ENCODE measurements at places on chromosomes 6 and 20.
A peak's percentile ranks its signal among the peaks of the same experiment; 100 is the strongest.

DNA sequence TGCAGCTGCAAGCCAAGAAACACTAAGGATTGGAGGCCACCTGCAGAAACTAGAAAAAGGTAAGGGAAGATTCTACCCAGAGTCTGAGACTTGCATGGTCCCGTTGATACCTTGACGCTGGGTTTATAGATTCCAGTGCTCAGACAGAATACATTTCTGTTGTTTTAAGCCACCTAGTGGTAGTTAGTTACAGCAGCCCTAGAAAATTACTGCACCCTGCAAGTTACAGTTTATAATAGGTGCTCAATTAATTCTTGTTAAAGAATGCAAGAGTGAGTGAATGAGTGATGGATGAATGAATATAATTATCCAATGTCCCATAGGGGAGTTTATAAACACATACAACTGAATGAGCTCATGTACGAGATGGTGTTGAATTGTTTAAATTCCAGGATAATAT lies 453.1 kb upstream of the SLC35B3 start:
- DNase-seq = no peak

DNA sequence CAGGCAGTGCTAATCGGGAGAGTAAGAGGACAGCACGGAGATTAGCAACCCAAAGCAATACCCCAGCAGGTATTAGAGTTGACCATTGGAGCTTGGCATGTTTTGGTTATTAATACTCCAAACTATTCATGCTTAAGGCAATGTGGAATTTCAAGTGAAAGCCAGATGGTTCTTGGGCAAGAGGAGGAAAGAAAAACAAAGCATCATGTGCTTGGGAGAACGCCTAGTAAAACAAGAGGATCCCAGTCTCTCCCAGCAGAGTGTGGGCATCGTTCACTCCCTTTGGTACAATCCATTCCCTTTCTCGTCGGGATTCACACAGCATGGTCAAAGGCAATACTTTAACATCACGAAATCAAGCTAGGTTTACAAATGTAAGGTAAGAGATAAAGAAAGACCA lies 349.8 kb downstream of the PRKN start:
- DNase-seq = no peak

- no peak for DNase-seq
These were observed 7.1 kb downstream of the PTK6 start for GRCh38 chr20:63529861-63530787.

GRCh38 chr6:34888874-34889555 lies at the start of gene ANKS1A:
Gene ANKS1A, plus strand, starts transcription at chr6:34889255. Its CDS starts 148 bp downstream, at chr6:34889403.
- DNase-seq = peak; percentile 87

DNA sequence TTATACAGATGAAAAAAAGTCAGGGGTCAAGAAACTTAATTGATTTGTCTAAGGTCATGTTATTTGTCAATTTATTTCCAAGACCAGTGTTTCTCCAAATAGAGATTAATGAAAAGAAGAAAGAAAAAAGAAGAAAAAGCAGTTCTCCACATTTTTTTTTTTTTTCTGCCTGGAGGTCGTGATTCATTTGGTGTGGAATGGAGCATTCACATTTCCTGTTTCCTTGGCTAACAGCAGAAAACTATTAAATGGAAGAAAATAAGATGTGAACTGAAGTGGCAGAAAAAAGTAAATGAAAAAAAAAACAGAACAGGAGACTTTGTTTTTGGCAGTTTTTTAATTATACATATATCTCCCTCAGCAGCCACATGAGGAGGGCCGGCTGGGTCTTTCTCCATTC lies 470.8 kb upstream of the ZNF337 start:
- DNase-seq = no peak

GRCh38 chr6:26329763-26330511 lies 35.1 kb upstream of the BTN3A2 start:
- peak; percentile 69 for DNase-seq

DNA sequence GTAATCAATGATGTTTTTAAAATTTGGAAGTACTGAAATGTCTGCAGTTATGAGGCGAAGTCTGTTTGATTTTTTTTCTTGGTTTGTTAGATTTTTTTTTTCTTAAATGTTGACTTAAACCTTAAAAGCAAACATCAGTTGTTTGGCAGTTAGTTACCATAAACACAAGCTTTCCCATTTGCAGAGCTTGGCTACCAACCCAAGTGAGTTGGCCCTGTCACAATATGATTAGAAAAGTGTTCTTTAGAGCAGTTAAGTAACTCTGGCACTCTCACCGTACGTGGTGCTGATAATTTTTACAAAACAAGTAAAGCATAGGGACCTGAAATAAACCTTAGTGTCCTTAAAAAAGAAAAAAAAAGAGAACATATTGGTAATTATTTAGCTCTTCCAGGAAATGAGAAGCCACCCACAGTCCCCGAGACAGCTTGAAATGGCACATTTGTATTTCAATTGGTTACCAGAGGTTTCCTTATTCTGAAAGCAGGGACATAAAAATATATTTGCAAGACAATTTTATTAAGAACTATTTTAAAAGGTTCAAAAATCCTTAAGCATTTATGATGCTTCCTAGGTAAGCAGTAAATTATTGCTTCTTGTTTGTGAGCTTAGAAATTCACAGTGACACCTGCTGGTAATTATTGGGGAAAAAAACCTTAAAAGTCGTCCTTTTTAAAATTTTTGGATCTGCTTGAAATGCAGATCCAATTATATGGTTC lies 3.9 kb downstream of the HEY2 start:
- DNase-seq = no peak

GRCh38 chr6:89414215-89414614 lies 2.1 kb upstream of the RRAGD start:
- DNase-seq = no peak

GRCh38 chr6:135686784-135687301 lies 164.7 kb upstream of the PDE7B start:
- no peak for DNase-seq

DNA sequence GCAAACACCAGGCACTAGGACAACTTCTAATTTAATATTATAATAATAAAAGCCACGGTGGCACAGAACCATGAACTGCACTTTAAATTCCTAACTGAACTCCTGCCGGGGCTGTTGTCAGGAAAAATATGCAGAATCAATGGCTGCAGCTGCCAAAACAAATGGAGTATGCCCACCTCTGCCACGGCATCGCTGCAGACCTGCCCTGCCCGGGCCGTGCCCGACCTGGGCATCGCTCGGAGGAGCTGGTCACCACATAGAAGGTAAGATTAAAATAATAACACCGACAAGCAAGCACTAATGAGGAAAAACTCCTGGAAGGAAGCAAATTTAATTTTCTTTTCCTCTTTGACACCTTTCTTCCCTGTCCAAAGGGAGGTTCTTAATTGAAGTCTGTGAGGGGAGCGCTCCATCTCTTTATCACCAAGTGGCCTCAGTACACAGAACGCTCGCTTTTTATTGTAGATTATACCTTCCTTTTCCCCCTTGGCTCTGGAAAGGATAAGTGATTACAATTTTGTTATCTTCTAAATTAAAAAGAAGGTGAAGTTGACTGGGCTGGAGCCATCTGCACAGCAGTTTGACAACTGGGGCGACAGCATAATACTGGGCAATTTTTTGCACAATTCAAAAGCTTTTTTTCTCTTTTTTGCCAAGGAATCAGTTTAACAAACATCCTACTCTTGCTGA lies 351.3 kb downstream of the ZFAND3 start:
- DNase-seq = no peak

GRCh38 chr6:30781395-30781742 lies 37.0 kb upstream of the IER3 start:
- no peak for DNase-seq

DNA sequence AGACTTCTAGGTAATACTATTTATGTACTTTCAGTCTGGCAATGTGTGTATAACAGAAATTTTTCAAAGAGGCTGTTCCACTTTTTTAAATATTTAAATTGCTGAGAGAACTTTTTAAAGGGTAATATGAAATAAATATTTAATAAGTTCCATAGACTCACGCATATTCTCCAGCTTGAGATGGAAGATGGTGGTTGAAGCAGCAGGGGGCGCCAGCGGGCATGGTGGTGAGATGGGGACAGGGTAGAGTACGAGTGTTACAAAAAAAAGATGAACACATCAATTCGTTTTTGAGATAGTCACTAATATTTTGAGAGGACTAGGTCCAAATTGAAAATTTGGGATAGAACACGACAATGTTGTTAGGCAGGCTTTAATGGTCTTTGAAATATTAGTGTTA lies 68.4 kb downstream of the RSPO3 start:
- peak; percentile 71 for DNase-seq

GRCh38 chr20:19974630-19975435 lies 42.3 kb upstream of the NAA20 start:
- DNase-seq = no peak

DNA sequence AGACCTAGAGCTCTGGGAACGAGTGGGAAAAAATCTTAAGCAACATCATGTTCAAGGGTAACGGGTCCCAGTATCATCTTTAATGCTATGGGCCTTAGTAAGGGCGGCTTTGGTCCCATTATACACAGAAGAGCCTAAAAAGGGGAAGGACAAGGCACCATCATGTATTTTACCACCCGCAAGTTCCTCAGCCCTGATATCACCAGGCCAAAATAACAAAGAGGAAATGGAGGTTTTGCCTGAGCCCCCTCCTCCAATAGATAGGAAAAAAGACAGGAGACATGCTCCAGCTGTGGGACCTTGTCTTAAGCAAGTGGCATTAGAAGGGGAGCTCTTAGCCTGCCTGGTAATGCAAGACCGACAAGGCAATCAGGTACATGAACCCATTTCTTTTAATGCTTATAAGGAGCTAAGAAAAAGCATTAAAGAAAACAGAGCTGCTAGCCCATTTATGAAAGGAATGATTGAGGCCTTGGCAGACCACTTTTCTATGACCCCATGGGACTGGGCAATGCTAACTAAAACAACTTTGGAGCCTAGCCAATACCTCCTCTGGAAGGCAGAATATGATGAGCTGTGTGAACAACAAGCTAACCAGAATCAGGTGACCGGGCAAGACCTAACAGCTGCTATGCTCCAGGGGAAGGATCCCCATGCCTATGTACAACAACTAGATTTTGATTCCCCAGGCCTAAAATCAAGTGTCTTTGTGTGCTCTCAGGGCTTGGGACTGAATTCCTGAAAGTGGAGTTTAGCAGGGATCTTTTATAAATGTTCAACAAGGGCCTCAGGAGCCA lies 23.2 kb downstream of the HLA-DPA1 start:
- no peak for DNase-seq

- DNase-seq = no peak
These were observed 2.4 kb upstream of the PFDN4 start for GRCh38 chr20:54205450-54205849.

- no peak for DNase-seq
These were observed 113.9 kb upstream of the PROKR2 start for GRCh38 chr20:5430670-5431069.

DNA sequence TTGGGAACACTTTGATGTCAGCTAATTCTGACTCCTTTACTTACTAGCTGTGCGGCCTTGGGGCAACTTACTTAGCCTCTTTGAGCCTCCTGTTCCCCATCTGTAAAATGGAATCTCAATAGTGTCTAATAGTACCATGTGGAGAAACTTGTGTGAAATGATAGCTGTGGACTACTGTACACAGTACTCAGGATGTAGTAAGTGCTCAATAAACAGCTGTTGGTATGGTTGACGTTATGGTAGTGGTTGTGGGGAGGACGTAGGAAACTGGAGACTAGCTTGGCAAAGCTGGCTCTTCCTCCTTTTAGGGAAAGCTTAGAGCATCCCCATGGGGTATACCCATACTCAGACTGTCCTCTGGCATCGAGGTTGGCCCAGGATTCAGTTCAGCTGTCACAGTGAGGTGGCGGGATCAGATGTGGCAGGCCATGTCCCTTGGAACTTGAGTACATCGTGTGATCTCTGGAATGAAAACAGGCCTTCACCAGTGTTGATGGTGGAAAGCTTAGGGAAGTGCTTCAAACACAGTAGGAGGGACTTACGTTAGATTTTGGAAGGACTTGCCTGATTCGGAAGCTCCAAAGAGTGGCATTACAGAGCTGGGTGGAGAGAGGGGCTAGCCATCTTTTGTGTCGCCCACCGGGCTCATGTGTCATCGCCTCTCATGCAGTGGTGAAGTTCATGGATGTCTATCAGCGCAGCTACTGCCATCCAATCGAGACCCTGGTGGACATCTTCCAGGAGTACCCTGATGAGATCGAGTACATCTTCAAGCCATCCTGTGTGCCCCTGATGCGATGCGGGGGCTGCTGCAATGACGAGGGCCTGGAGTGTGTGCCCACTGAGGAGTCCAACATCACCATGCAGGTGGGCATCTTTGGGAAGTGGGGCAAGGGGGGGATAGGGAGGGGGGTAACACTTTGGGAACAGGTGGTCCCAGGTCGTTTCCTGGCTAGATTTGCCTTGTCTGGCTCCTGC lies 7.1 kb downstream of the VEGFA start:
- DNase-seq = no peak

- no peak for DNase-seq
These were observed 42.2 kb upstream of the IFNGR1 start for GRCh38 chr6:137261361-137261760.

GRCh38 chr6:149405823-149406765 lies 6.0 kb downstream of the SUMO4 start:
- no peak for DNase-seq

DNA sequence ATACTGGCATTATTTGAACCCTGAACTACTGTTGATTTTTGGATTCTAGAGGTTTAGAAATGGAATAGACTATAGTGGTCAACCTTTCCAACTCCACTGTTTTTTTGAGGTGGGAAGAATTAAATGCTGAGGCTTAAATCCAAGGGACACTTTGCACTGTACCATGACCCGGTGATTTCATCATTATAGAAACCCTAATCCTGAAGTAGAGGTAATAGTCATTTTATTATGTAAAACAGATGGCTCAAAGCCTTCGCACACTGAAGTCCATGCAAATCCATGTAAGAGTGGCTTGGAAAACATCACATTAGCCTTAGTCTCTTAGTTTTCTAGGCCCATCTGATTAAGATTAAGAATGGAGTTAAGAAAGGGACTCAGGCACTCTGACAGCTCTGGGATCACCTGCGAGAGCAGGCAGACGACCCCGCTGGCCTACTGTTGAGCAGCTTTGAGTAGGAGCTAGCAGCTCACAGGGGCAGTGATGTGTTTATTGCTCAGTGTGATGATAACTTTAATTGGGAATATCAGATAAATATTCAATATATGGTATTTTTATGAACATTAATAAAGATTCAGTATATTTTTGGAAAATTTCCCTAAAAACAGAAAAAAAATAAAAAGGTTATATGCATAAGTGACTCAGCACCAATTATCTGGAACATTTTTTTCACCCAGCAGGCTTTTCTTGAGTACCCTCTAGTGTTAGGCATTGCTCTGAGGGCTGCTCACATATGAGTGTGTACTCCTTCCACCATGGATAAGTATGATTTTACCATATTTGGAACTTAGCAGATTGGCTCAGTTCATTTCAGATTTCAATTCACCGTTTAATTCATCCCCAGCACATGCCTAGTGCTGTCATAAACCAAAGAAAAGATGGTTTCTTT lies 13.4 kb downstream of the SLX4IP start:
- DNase-seq = no peak

DNA sequence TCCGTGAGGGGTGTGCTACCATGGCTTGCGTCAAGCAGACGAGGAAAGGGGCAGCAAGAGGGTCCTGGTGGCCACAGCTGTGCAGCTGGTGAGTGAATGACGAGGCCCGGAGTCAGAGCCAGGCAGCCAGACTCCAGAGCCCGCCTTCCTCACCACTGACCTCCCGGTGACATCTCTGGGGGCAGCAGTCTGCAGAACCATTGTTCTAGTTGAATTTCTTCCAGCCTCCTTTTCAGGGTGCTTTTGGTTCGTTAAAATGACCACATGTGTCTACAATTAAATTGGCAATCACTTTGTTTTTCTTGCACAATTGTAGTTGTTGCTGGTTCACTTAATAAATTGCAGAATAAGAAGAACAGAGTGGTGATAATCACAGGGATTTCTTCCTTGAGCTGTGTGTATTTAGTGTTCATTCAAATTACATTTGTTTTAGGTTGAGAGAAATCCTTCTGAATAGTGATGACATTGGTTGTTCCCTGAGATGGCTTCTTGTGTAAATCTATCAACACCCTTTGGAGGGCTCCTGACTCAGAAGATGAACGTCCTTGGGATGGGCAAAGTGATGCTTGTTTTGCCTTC lies 96.4 kb downstream of the TULP4 start:
- DNase-seq = no peak

Measured in stimulated activated CD4-positive, alpha-beta T cell treated with anti-CD3 and anti-CD28 coated beads, Interleukin-2, amount 100 ng/mL, for 48 hours (primary cell).